ENCODE measurements at places on chromosomes 13 and 19.

- DNase-seq: no peak
Measured at GRCh38 chr13:77919246-77919920, 752 bp upstream of the EDNRB start.

- DNase-seq: no peak
Measured at GRCh38 chr13:72507416-72508199, 219.8 kb downstream of the MZT1 start.

DNA sequence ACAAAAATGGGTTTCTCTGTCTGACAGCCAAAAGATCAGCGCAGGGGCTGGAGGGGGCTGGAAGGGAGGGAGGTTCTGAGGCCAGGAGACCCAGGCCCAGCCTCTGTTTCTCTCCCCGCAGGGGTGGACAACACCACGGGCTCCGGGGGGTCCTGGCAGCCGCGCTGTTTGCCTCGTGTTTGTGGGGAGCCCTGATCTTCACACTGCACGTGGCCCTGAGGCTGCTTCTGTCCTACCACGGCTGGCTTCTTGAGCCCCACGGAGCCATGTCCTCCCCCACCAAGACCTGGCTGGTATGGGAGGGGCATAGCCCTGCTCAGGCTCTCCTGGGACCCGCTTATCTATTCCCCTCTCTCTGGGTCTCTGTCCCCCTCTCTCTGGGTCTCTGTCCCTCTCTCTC, 9.6 kb downstream of the CPT1C start:
- DNase-seq: no peak

- DNase-seq: no peak
Measured at GRCh38 chr13:112465251-112466131, 89.3 kb downstream of the SPACA7 start.

DNA sequence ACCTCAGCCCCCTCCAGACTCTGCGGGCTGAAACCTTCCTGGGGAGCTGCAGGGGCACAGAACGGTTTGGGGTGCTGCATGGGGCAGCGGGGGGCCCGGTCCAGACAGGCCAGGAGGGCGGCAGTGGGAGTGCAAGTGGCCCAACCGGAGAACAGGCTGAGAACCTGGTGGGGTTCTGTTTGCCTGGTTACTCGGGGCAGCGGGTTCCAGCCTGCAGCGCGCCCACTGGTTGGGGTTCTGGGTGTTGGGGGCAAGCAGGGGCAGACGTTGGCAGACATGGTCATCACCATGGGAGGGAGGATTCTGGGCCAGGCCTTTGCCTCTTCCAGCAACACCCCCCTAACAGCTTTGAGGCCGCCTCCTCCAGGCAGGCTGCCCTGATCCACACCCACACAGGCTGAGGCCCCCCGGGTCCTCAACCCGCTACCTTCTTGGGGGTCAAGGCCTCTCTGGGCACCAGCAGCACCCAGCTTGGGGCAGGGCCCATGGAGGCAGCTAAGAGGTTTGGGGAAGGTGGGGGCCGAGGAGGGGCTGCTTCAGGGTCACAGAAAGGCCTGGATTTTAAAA, at the start of gene PRR22:
Gene PRR22 (minus strand): TSS at position 166 of the 567 bp plus-strand sequence. CDS start 86 bp downstream, at position 80.
- DNase-seq: no peak

Data from esophagus squamous epithelium (tissue), 5 donors.